ENCODE measurements at places on chromosomes 12 and 14.
A peak's percentile ranks its signal among the peaks of the same experiment; 100 is the strongest.

GRCh38 chr12:40692765-40693206 lies 547 bp downstream of the CNTN1 start:
- DNase-seq, result no peak

DNA sequence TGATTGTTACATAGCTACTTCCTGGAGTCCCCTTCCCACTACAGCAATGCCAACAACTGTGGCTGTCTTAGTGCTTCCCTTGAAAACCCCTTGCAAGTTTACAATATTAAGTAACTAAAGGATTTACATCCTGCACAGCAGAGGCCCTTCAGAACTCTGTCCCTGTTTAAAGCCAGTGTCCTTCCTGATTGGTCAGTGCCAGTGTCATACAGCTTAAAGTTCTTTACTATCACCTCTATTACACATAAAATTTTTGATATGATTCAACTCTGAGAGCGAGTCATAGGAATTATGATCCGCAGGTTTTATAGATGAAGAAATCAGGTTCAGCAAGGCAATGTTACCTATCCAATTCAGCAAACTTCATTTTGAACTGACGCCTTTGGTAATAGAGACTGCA lies 91.4 kb upstream of the ALX1 start:
- DNase-seq, result no peak

DNA sequence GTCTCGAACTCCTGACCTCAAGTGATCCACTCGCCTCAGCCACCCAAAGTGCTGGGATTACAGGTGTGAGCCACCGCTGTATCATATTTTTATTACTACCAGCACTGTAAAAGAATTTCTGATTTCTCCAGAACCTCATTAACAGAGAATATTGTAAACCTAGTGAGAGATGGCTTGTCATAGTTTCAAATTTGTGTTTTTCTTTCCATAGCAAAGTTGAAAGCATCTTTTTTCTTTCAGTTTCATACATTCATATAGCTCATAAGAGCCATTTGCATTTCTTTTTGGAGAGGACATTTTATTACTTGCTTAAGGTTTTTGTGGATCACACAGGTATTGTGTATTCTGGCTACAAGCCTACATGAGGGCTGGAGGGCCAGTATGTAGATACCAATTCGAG lies 58.0 kb downstream of the MIS18BP1 start:
- no peak for DNase-seq

- DNase-seq, result no peak
These were observed 8.1 kb downstream of the COCH start for GRCh38 chr14:30882431-30882830.

DNA sequence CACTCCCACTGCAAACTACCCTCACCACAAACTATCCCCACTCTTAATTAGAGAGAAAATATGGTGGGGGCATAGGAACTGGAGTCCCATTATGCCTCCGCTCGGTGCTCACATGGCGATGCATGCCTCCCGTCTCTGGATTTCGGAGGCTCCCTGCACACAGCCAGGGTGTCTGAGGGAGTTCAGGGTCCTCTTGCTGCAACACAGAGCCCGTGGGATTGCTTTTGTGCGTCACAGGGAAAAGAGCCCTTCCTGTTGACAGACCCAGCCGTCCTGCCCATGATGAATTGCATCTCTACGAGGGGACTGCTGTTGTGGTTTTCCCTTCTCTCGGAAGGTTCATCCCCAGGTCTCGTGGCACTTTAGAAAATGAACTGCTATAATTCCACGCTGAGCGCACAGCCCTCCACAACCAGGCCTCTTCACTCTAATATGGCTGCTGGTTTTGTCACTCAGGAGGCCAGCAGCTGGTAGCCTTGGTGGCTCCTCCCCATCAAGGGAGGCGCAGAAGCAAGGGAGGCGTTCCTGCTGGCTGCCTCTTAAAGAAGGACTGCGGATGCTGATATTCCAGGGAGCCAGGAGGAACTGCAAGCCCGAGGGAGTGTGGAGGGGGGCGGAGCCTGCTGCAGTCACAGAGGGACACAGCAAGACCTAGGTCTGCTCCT lies 158.0 kb downstream of the KCNA5 start:
- no peak for DNase-seq

- DNase-seq, result no peak
These were observed 55.3 kb downstream of the PPM1H start for GRCh38 chr12:62879691-62880090.

DNA sequence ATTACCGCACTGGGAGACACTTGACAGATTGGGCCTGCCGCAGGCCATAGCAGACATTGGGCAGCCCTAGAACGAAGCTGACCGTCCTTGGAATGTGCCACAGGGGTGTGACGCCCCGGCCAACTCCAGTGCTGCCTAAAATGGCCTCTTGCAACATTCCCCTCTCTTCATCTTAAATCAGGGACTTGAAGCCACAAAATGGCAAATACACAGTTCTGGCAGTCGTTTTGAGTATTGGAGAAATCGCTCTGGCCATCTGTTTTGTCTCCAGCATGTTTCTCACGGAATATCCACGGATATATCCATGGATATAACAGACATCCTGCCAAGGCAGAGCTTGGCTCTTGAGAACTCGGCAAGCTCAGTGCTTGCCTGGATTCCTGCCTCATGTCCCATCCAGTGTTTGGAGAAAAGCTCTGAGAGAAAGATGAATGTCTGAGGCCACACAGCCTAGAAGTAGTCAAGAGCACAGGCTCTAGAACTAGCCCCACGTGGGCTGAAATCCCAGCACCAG lies 158.4 kb downstream of the CHST11 start:
- DNase-seq, result no peak

DNA sequence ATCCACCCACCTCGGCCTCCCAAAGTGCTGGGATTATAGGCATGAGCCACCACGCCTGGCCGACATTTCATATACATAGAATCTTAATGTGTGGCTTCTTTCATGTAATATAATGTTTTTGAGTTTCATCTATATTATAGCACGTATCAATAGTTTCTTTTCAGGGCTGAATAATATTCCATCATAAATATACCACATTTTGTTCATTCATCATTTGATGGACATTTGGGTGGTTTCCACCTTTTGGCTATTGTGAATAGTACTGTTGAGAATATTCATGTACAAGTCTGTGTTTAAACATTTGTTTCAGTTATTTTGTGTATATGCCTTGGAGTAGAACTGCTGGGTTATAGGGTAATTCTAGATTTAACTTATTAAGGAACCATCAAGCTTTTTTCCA lies 12.0 kb downstream of the ACVR1B start:
- DNase-seq, result no peak

- no peak for DNase-seq
These were observed 15.8 kb downstream of the ATP5MC2 start for GRCh38 chr12:53660041-53660440.

- DNase-seq, result no peak
These were observed 3.2 kb downstream of the BIN2 start for GRCh38 chr12:51320695-51321320.

DNA sequence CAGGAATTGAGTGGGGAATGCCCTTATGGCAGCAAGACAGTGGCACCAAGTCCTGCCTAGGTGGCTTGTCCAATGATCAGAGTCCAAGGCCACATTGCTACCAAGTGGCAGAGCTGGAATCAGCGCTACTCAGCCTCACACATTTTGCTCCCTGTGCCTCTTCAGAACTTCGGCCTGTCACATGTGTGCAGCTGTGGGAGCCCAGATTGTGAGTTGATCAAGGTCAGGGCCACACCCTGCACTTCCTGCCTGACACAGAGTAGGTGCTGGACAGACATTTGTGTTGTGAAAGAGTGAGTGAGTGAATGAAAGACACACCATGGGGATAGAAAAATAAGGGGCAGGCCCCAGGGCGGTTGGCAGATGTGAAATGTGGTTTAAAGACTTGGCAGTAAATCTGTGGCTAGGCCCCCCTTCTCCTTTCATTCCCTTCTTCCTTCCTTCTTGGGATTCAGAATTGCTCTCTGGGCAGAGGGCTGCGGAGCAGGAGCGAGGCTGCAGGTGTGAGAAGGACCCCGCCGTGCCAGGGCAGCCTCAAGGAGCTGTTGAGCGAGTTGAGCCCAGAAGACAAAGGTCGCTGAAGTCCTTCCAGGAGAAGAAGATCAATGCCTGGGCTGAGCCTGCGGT lies 83.5 kb downstream of the SLC25A47 start:
- DNase-seq, result no peak

GRCh38 chr12:43008953-43009845 lies 419.7 kb upstream of the PRICKLE1 start:
- no peak for DNase-seq

DNA sequence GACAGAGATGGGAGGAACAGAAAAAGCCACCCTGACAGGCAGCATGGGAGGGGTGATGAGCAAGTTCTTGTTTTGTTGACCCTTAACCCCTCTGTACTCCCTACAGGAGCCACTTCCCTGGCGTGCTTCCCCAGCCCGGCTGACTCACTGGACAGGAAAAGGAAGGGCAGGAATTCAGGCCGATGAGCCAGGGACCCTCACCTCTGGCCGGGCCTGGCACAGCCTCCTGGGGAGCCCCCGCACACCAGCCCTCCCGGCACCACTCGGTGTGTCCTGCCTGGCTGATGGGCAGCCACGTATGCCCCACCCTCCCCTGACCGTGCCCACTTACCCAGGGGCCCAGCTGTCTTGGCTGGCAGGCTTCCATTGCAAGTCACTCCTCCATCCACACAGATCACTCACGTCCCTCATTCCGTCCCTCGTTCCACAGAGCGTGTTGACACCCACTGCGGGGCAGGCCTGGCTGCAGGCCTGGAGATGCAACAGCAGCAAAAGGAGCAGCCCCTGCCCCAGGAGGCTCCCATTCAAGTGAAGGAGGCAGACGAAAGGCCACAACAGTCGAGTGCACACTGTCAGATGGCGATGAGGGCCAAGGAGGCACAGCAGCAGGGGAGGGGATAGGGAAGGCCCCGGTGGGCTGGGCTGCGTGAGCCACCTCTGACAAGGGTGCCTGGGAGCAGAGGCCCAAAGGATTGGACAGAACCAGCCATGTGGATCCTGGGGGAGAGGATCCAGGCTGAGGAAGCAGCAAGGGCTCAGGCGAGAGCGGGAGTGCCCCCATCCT lies 19.7 kb upstream of the CD9 start:
- DNase-seq, result no peak

GRCh38 chr14:25049568-25050268 lies at the start of gene STXBP6:
Gene STXBP6 (minus strand): TSS chr14:25050147. CDS start chr14:24974818, 75,329 bp downstream.
- no peak for DNase-seq

GRCh38 chr12:52555577-52555976 lies 2.6 kb upstream of the KRT71 start:
- DNase-seq, result no peak

DNA sequence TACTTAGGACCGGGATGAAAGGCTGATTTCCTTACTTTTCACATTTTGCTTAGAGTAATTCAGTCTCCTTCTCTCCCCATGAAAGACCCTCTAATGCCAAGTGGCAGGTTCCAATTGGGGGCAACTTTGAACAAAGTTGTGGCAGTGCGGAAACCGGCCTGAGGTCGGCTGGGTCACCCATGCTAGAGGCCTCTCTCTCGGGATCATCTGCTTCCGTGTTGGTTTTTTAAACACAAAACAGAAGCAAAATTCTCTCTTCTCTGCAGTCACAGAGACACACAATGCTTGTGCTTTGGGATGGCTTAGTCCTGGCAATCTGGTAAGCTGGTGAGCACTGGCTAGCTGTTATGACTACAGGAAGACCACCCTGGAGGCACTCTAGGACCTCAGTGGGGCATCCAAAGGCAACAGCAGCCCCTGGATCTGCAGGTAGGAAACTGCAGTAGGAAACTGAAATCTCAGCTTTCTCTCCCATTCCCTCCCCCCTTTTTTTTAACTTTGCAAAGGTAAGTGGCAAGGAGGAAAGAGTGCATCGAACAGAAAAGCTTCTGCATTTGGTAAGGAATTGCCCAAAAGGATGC lies 102.1 kb downstream of the BCL11B start:
- no peak for DNase-seq

- DNase-seq, result no peak
These were observed 161.0 kb downstream of the CRADD start for GRCh38 chr12:93838193-93838592.

- DNase-seq, result peak; percentile 10
These were observed 511 bp downstream of the ANO6 start for GRCh38 chr12:45216230-45216982.

- no peak for DNase-seq
These were observed 980 bp upstream of the LTBR start for GRCh38 chr12:6382982-6383381.

- DNase-seq, result no peak
These were observed 19.8 kb downstream of the INSM2 start for GRCh38 chr14:35553808-35554207.

- no peak for DNase-seq
These were observed 22.7 kb downstream of the TRAFD1 start for GRCh38 chr12:112148031-112148513.

- no peak for DNase-seq
These were observed 40.3 kb upstream of the RCOR1 start for GRCh38 chr14:102551995-102552705.

- no peak for DNase-seq
These were observed 114.6 kb upstream of the KRAS start for GRCh38 chr12:25365340-25365730.
